ENCODE measurements at places on chromosomes 4 and X. TPM values are rescaled to one million over a fixed set of nuclear protein-coding genes. Genes with fewer than 3 reads are reported as not detected.

Gene XKRX
- 0.26 TPM for total RNA-seq

Gene RTL5
- 2.5 TPM for total RNA-seq

Gene BGN
- not detected for total RNA-seq

Gene ARX
- 0.12 TPM for total RNA-seq

Gene GPM6B
- total RNA-seq, result not detected

Gene GPR78
- not detected for total RNA-seq

Gene DCAF16
- total RNA-seq, result 7.0 TPM

Gene BEX1
- not detected for total RNA-seq

Gene HPGD
- total RNA-seq, result 52.9 TPM

Gene SLC6A14
- not detected for total RNA-seq

Gene AMOT
- 0.01 TPM for total RNA-seq

Gene HEPH
- not detected for total RNA-seq

Gene FAM149A
- total RNA-seq, result 1.6 TPM

Gene APLN
- 0.88 TPM for total RNA-seq

Gene AKAP4
- not detected for total RNA-seq

All from A549 treated with DMSO at 1 μM for 4 hours (cell line).